Stimulated activated CD8-positive, alpha-beta memory T cell treated with anti-CD3 and anti-CD28 coated beads, Interleukin-15, amount 100 ng/mL, for 4 hours (primary cell): ENCODE measurements at places on chromosomes 16 and 17.

GRCh38 chr16:48534601-48535340 lies 75.2 kb downstream of the N4BP1 start:
- no peak for DNase-seq

DNA sequence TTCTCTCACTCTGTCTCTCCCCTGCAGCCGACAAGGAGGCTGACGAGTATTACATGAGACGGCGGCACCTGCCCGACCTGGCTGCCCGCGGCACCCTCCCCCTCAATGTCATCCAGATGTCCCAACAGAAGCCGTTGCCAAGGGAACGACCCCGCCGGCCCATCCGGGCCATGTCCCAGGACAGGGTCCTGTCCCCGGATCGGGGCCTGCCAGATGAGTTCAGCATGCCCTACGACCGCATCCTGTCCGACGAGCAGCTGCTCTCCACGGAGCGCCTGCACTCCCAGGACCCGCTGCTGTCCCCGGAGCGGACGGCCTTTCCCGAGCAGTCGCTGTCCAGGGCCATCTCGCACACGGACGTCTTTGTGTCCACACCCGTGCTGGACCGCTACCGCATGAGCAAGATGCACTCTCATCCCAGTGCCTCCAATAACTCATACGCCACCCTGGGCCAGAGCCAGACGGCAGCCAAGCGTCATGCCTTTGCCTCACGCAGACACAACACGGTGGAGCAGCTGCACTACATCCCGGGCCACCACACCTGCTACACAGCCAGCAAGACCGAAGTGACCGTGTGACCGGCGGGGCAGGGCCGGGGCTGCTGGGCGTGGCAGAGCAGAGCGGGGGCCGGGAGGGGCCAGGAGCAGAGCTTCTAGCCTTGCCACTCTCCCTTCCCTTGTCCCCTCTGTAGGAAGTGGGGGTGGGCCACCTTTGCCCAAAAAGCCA lies 40.4 kb upstream of the DNAH9 start:
- no peak for DNase-seq

DNA sequence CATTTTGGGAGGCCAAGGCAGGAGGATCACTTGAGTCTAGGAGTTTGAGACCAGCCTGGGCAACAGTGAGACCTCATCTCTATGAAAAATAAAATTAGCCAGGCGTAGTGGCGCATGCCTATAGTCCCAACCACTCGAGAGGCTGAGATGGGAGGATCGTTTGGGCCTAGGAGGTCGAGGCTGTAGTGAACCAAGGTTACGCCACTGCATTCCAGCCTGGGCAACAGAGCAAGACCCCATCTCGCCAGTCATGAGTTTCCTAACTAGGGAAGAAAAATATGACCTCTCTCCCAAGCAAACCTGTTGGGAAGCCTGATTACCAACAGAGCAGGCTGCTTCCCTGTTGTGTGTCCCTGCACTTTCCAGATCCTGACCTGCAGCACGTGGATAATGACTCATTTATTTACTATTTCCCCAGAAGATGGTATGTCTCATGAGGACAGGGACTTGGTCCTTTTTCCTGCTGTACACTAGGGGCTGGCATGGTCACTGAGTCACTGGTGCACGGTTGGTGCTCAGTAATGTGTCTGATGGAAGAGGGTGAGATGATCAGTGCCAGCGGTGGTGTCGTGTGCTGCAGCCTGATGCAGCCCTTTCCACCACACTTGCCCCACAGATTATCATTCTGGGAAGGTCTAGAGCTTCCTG lies 30.8 kb downstream of the NMT1 start:
- no peak for DNase-seq

GRCh38 chr17:78885956-78886355 lies 17.0 kb downstream of the CEP295NL start:
- DNase-seq = no peak

DNA sequence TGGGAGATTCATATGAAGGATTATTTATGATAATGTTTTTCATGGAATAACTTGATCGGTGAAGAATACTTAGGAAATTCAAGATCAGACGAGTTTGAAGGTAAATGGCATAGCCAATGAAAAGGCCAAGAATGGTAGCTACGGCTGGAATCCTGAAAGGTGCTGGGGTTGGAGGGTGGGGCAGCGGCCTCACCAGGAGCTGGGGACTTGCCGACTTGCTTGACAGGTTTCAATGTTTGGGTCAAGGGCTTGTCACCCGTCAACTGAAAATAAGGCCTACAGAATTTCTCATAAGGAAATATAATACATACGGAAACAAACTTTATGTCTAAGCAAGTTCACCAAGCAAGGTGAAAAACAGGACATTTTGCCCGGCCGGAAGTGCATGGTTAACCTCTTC lies 9.9 kb downstream of the CRYM start:
- DNase-seq = no peak

DNA sequence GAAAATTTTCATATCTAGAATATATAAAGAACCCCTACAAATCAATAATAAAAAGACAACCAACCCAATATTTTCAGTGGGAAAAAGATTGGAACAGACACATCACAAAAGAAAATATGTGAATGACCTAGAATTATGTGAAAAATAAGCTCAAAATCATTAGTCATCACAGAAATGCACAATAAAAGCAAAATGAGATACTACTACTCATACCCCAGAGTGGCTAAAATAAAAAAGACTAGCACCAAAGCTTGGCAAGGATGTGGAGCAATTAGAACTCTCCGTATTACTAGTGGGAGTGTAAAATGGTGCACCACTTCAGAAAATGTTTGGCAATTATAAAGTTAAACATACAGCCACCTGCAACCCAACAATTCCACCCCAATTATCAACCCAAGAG lies 48.0 kb upstream of the CDH5 start:
- no peak for DNase-seq

DNA sequence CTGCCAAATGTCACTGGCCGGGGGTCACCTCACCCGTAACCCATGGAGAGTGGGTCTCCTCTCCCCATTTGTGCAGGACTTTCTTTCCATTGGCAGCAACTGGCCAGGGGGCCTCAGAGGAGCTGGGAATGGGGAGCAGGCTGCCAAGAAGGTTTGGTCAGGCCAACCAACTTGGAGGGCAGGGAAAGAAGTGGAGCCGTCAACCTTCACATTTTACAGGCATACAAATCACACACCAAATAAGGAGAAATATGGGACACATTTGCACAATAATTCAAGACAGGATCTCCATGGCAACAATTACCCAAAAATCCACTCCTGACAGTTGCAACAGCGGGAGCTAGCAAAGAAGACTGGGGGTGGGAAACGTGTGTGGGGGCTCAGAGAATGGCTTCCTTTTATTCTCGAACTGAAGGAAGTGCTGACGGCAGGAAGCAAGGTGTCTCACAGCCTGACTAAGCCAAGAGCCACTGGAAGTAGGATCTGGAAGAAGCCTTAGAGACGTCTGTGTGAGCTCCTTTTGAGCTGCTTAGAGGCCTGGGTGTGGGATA lies 20.9 kb downstream of the RPRML start:
- no peak for DNase-seq

DNA sequence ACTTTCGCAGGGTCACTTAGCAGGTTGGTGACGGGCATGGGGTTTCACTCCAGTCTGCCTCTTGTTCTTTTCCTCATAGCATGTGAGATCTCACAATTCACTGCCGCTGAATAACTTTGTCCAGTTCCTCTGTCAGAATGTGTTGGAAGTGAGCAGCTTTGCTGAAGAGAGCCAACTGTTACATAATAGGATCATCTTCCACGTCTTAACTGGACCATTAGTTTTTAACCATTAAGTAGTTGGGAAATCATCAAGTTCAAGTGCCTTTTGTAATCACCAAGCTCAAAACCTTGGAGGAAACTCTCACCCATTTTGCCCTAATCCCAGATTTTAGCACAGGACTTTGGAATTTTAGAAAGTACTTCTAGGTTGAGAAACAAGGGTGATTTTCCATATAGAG lies 290.6 kb downstream of the WWOX start:
- DNase-seq = no peak

GRCh38 chr17:11916091-11916490 lies 81.2 kb downstream of the ZNF18 start:
- DNase-seq = no peak
